ENCODE measurements at places on chromosomes 12 and 14.

DNA sequence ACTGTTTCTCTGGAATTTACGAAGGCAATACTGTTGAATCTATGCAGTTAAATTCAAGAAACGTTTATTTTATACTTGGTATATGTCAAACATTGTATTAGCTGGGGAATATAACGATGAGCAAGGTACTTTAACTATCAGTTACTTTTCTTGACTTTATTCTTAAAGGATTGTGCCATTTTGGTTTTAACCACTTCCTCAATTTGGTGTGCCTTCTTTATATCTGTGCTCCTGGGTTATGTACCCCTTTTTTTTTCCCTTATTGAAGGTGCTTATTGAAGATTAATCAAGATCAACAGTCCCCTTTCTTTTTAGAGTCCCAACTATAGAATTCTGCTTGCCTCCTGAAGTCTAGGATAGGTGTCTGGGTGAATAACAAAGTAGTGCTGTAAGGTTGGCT is 5.8 kb downstream of the RAB21 start:
- DNase-seq = no peak

GRCh38 chr12:14621826-14622225 is 54.1 kb upstream of the PLBD1 start:
- DNase-seq = no peak

GRCh38 chr14:96584907-96585671 is 82.9 kb downstream of the PAPOLA start:
- DNase-seq = no peak

DNA sequence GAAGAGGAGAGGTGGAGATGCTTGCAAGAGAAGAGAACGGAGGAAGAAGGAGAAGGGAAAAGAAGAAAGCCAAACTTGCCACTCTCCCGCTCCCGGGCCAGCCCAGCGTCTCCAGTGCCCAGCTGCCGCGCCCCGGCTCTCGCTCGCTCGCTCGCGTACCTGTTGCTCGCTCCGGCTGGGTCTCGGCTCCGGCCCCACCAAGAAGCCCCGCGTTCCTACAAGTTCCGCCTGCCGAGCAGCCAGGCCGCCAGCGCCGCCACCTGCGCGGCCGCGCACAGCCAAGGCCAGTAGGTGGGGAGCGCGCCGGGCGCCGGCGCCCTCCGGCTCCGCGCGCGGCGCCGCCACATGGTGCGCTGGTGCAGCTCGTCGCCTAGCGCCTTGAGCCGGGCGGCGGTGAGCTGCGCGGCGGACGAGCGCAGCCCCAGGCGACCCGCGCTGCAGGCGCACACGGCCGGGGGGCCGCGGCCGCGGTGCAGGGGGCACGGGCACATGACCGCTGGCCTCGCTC is 370 bp downstream of the HRK start:
- DNase-seq = peak; percentile 26

DNA sequence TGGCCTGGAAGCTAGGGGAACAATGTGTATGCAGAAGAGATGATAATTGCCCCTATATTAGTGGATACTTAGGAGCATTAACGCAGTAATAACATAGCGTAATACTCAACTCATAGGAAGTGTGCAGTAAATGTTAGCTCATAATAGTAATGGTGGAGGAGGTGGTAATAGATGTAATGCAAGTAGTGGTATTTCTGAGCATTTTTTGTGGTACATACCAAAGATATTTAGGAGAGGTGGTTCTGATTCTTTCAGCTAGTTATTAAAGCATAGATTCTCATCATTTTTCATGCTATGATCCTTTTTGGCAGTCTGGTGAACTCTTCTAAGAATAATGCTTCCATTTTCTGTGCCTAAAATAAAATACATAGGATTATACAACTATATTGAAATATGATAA is 233.1 kb downstream of the PTPRO start:
- no peak for DNase-seq

DNA sequence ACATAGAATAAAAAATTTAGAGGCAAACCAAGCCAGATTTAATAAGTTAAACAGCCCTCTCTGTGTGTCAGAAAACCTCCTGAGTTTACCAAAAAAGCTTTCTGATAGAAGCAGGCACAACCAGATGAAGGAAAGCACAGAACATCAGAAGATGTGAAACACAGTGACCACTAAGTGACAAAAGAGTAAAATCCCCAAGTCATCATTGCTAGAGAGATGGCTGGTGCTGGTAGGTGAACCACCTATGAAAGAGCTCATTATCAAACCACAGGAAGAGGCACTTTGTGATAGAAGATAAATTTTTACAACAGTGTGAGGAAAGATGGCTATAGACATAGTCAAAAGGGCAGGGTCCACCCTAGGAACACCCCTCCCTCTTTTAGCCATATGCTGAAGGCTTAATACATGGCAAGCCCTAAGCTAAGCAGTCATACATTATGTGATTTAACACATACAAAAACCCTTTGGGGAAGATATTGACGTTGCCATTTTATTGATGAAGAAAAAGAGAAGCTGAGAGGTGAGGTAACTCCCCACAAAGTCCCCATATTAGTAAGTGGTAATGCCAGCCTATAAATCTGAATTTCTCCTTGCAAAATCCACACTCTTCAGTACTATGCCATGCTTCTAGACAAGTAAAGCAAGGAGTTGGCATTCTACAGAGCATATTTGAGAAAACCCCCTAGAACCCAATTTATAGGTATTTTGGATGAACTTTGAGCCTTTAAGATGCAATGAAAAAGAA is 449.9 kb downstream of the LRIG3 start:
- DNase-seq = no peak

DNA sequence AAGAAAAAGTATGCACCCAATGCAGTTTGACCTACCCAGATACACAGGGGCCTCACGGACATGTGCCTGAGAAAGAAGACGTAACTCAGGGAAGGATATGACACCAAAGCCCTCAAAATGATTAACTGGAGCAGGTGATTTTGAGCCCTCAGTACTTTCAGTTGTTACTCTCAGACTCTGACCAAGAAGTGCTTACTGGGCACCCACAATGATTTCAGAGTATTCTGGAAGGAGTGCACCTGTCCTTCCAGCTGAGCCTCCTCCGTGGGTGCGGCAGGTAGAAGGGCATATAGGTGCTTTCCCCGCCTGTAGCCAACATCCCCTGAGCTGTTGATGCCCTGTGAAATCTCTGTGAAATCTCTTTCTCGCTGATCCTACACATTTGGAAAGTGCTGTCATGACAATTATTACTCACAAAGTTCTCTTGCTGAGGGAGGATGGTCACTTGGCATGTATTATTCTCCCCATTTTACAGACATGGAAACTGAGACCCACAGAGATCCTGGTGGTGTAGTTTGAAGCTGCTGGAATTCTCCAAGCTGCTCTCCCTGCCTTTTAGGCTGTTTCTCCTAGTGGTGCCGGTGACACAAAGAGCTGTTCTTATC is 154.3 kb upstream of the CCND2 start:
- DNase-seq = peak; percentile 41

- DNase-seq = no peak
Measured at GRCh38 chr14:77099425-77100167, 1.5 kb downstream of the CIPC start.

- no peak for DNase-seq
Measured at GRCh38 chr14:62645649-62646048, 399.6 kb downstream of the KCNH5 start.

GRCh38 chr14:89029961-89030694 is 205.7 kb downstream of the TTC8 start:
- no peak for DNase-seq

GRCh38 chr14:100018482-100018881 is 46.7 kb upstream of the EVL start:
- DNase-seq = no peak

DNA sequence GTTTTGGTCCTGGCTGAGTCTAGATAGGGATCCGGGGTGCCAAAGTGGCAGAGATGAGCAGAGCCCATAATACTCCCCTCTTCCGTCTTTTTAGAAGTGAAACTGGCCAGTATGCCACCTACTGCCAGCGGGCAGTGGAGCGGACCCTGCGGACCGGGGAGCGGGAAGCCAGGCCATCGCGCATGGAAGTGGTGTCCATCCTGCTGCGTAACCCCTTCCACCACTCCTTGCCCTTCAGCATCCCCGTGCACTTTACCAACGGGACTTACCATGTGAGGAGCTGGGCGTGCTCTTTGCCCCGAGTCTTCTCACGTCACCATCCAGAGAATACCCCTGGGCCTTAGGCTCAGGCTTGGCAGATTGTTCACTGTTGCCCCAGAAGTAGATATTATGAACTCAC is 21.0 kb downstream of the PIGH start:
- DNase-seq = no peak
